Uterus (tissue), 4 donors: ENCODE measurements at places on chromosomes 12 and 14. TPM values are rescaled to one million over a fixed set of nuclear protein-coding genes. Genes with fewer than 3 reads are reported as not detected.

REM2 gene
- total RNA-seq = 1.6 TPM

FGD4 gene
- 13.8 TPM for total RNA-seq

DEGS2 gene
- 26.6 TPM for total RNA-seq

SLC5A8 gene
- 0.14 TPM for total RNA-seq

MFAP5 gene
- total RNA-seq = 36.8 TPM

CLEC1B gene
- not detected for total RNA-seq

PTGER2 gene
- 7.1 TPM for total RNA-seq

TRPV4 gene
- total RNA-seq = 0.34 TPM

PLEKHG7 gene
- total RNA-seq = not detected

FRMD6 gene
- total RNA-seq = 199 TPM

WDR20 gene
- 45.9 TPM for total RNA-seq

PTCSC3 gene
- total RNA-seq = not detected

DENR gene
- total RNA-seq = 35.6 TPM
